Chondrocyte (in vitro differentiated cells): ENCODE measurements at places on chromosomes 6 and 20. TPM values are rescaled to one million over a fixed set of nuclear protein-coding genes. Genes with fewer than 3 reads are reported as not detected.

GRCh38 chr6:166474721-166475565 lies 92.2 kb upstream of the MPC1 start:
- H3K4me3 ChIP-seq: no peak overlapping the region
- no peaks in the 10 kb centered on the region for H3K27me3 ChIP-seq
- H3K4me1 ChIP-seq: no peaks in the 10 kb centered on the region
- DNase-seq: no peak
- H3K27ac ChIP-seq: no peak overlapping the region

DNA sequence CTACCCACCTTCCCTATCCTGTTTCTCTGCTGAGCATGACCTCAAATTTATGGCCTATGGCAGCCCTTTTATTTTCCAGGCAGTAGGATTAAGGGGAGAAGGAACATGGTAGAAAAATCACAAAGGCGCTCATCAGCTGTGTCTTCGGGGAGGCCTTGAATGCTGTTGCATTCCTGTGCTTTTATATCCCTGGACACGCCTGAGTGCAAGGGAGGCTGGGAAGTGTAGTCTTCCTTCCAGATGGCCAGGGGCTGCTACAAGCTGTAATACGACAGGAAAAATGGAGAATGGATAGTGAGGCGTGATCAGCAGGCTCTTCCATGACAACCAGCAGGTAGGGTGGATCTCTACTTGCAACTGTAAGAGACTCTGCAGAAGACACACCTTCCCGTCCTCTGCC lies 210.9 kb upstream of the GGTLC1 start:
- no peak overlapping the region for H3K4me3 ChIP-seq
- no peaks in the 10 kb centered on the region for H3K4me1 ChIP-seq
- no peak overlapping the region for H3K27ac ChIP-seq

Gene MUCL3
- 0.07 TPM in 1 of 3 replicates, not detected in the others for total RNA-seq

DNA sequence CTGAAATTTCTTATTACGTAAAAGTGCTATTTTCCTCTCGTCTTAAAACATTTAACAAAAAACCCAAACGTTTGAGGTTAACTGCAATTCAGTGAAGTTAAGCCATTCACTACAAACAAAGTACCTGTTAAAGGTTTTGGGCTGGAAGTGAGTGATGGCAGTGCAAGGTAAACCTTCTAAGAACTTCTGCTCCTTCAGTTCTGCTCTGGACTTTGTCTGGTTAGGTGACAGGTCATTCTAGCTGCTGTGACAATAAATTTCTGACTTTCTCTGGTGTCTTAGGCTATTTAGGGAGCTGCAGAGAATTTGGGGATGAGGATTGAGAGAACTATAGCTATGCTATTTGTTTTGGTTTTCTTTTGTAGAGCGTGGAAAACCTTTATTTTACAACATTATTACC lies 36.5 kb upstream of the NEDD9 start:
- no peak overlapping the region for H3K27ac ChIP-seq
- no peaks in the 10 kb centered on the region for H3K36me3 ChIP-seq
- H3K4me3 ChIP-seq: no peak overlapping the region
- H3K27me3 ChIP-seq: no peaks in the 10 kb centered on the region

GRCh38 chr20:48933017-48933766 lies 11.7 kb downstream of the ARFGEF2 start:
- peaks cover 11% of the 10 kb centered on the region for H3K4me1 ChIP-seq
- no peak overlapping the region for H3K4me3 ChIP-seq
- no peaks in the 10 kb centered on the region for H3K27me3 ChIP-seq

- no peak overlapping the region for H3K4me3 ChIP-seq
- H3K36me3 ChIP-seq: peaks cover 4% of the 10 kb centered on the region
- H3K27ac ChIP-seq: no peak overlapping the region
Measured at GRCh38 chr6:90739339-90739738, 152.5 kb upstream of the MAP3K7 start.

- peaks cover 7% of the 10 kb centered on the region for H3K27me3 ChIP-seq
- no peaks in the 10 kb centered on the region for H3K36me3 ChIP-seq
- peaks cover 3% of the 10 kb centered on the region for H3K4me1 ChIP-seq
- DNase-seq: no peak
Measured at GRCh38 chr6:52063584-52064344, 23.6 kb downstream of the PKHD1 start.

DNA sequence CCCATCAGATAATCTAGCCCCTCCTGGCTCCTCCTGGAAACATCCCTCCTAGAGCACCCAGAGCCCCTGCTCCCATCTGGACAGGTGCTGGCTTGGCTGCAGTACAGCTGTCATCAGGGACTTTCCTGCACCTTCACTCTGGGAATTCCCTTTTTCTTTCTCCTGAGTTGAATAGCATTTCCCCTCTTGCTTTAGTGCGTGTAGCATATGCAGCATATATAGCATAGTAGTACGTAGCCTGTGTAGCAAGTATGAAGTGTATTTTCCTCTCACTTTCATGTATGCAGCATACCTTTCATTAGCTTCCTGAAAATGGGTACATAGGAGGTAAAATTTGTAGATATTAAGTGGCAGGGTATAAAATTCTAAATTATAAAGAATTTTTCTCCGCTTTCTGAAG lies 352.9 kb downstream of the ESR1 start:
- DNase-seq: no peak
- no peak overlapping the region for H3K27ac ChIP-seq
- peaks cover 29% of the 10 kb centered on the region for H3K36me3 ChIP-seq
- no peak overlapping the region for H3K4me3 ChIP-seq

GRCh38 chr6:153602401-153602800 lies 436.6 kb upstream of the OPRM1 start:
- no peak for DNase-seq
- no peak overlapping the region for H3K4me3 ChIP-seq
- no peak overlapping the region for H3K27ac ChIP-seq
- H3K4me1 ChIP-seq: no peaks in the 10 kb centered on the region
- H3K27me3 ChIP-seq: peaks cover 5% of the 10 kb centered on the region
